MV-4-11 (cell line): ENCODE measurements at places on chromosomes 3 and 15.

GRCh38 chr3:62874711-62875557, at the start of gene CADPS:
Gene CADPS, minus strand, starts transcription at chr3:62875416. Its CDS starts 387 bp downstream, at chr3:62875029.
- DNase-seq = no peak

GRCh38 chr3:2595486-2595885, 496.8 kb downstream of the CNTN4 start:
- DNase-seq = no peak

DNA sequence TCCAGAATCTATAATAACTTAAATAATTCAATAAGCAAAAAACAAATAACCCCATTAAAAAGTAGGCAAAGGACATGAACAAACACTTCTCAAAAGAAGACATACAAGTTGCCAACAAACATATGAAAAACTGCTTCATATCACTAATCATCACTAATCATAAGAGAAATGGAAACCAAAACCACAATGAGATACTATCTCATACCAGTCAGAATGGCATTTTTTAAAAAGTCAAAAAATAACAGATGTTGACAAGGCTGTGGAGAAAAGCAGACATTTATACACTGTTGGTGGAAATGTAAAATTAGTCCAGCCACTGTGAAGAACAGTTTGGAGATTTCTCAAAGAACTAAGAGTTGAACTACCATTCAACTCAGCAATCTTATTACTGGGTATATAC, 19.5 kb upstream of the ZMAT3 start:
- no peak for DNase-seq

- peak; percentile 45 for DNase-seq
These were observed 23.9 kb downstream of the GOLGA6L2 start for GRCh38 chr15:23422946-23423708.

DNA sequence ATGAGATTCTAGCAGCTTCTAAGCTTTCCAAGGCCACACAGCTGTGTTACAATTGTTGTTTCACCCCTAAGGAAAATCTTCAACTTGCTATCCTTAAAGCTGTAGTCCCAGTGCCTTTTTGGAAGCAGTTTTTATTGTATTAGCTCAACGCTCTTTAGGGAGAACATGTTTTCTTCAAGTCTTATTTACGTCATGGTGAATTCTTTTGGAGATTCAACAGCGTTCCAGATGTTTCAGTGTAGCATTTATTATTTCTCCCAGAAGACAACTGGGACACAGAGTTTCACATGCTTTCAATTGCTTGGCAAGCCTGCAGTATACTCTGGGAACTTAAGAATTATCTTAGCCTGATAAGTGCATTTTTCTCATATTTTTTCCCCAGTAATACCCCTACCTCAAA, 888.3 kb downstream of the PLOD2 start:
- no peak for DNase-seq

GRCh38 chr3:106534206-106534605, 665.4 kb upstream of the CBLB start:
- DNase-seq = peak; percentile 99

DNA sequence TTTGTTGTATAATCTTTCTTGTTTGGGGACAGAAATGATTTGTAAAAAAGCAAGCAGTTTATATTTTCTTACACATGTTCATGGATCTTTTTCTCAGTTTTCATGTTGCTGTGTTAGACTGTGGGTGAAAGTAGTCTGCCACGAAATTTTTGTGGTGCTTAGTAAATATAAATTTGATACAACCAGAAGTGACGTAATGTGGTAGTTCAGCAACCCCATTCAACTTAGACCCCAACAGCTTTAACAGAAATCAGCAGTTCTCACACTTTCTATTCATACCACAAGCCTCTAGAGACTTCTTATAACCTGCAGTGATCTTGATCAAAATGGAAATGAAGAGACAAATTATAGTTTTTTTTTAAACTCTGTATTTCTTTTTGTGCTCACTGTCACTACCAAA, 120.2 kb upstream of the IGSF10 start:
- DNase-seq = no peak

DNA sequence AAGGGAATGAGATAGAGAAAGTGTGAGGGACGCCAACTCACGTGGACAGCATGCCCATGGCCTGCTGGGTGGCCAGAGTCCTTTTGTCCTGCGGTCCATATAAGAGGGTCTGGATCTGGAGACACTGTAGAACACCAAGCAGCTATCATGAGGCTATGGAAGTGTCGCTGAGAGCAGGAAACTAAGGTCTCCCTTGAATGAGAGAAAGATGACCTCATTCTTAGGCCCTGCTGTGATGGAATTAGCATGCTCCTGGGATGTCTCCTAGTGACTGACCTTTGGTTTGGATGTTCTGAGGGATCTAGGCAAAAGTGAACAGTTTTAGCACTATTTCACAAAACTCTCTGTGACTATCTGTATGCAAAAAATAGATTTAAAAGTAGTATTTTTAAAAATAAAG, 34.4 kb downstream of the SYNM start:
- DNase-seq = no peak

DNA sequence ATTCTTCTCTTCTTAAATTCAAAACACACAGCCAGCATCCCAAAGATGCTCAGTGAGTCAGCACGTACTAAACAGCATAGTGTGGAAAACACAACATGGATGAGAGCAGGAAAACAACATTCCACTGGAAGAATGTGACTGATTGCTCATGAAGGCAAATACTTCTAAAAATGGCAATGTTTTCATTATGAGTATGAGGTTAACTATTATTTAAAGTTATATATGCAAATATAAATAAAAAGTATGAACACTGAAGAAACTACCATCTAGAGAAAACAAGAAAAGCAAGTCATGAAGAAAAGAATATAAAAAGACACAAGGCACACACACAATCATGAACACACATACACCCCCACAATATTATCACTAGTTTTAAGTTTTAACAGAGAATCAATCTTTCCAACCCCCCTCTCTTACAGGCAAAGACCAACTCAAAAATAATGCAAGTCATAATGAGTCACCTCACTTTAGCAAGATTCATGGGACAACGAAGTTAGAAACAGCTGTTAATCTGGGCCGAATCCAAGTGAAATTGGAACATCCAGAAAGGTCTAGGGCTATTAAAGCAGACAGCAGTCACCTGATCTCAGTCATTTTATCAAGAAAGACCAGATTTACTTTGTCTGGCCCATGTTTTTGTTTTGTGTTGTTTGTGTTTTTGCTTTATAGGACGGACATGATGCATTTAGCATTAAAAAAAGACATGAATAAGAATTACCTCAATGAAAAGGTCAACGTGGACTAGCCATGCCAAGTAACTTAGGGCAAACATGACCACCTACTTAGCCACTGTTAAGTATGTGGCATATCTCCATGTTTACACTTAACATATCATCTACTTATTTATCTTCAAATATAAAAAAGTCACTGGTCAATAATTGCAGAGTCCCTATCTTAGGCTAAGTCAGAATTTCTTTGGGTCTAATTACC, 18.1 kb downstream of the GBE1 start:
- DNase-seq = peak; percentile 30

- no peak for DNase-seq
These were observed 292.8 kb downstream of the MEX3B start for GRCh38 chr15:81752974-81753373.

DNA sequence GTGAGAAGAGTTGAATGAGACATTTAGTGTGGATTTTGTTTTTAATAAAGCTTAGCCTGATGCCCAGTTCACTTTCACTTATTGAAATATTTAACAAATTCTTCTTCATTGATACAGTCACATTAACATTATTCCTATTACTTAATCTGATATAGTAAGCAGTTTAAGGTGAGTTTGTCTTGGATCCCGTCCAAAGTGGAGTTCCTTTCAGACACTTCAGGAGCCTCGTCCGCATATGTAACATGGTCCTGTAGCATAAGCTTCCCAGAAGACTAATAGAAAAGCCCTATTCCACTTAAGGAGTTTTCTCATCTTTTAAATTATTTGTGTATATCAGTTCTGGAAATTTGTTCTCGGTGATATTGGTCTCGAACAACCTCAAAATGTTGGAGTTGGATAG, 39.7 kb upstream of the MLF1 start:
- DNase-seq = no peak

DNA sequence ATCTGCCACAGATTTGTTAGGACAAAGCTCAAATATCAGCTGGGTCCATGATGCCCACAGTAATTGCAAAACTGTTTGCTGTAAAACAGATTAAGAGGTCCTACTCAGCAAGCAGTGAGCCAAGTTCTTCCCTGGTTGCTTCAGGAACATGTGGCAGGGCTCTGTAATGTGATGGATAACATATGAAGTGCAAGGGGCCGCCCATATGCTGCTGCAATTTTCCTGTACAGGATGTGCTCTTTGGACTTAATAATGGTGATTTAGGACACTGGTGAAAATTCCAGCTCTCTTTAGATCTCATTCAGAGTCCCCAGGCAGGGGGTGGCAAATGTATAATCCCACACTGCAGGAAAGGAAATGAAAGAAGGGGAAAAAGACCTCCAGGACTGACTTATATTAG, 289.4 kb downstream of the LSAMP start:
- DNase-seq = no peak

GRCh38 chr3:178289544-178290160, 246.6 kb upstream of the KCNMB2 start:
- DNase-seq = peak; percentile 36

DNA sequence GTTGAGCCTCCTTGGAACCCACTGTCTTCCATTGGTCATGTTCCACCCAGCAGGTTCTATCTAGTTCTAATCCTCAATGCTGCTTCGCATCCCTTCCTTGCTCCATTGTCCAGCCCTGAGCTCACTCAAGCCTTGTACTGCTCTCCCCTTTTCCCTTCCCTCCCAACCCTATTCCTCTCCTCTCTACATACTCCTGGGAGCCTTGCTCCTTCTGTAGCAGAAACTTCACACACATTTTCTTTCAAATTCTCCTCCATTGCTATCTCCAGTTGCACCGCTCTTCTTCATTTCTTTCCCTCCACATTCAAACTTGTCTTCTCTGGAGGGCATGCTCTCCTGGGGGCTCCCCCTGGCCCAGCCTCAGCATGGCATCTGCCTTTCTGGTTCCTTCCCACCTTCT, 14.5 kb downstream of the NR1I2 start:
- DNase-seq = no peak

GRCh38 chr15:84685304-84685703, 27.3 kb upstream of the NMB start:
- DNase-seq = peak; percentile 91

DNA sequence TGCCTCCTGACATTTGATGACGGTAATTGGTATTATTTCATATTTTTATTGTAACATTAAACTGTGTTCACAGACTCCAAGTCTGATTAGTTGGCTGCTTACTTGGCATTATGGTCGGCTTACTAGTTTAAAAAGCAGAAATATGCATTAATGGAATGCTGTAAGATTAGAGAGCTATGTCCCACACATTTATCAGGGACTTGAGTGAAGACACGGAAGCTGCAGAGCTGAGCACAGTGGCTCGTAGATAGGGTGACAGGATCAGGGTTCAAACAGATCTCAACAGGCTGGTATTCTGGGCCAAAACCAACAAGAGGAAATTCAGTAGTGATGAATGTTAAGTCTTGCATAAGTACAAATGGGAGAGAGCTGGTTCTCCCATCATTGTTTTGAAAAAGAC, 113.8 kb downstream of the ADAMTSL3 start:
- no peak for DNase-seq

GRCh38 chr15:87212041-87212440, 1044.5 kb downstream of the NTRK3 start:
- no peak for DNase-seq

DNA sequence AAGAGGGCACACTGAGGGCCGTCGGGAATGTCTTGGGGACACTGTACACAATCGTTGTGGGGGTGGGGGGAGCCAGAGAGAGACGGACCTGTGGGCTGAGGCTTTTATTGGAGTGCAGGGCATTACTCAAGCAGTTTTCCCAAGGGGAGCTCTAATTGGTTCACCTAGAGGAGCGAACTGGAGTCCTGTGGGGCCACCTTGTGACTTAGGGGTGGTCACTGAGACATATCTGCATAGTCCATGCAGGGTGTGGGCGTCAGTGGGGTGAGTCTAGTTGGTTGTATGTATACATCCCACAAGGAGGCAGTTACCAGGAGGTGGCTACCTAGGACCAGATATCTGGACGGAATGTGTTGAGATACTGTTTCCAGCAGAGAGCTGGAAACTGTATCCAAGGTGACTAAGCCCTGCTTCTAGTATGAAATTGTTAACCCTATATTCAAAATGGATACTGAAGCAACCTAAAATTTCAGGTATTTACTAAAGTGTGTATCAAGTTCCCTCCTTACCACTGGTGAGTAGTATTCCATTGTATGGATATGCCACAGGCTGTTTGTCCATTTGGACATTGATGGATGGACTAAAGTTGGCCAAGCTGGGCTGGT, 2.6 kb upstream of the PIGZ start:
- no peak for DNase-seq

DNA sequence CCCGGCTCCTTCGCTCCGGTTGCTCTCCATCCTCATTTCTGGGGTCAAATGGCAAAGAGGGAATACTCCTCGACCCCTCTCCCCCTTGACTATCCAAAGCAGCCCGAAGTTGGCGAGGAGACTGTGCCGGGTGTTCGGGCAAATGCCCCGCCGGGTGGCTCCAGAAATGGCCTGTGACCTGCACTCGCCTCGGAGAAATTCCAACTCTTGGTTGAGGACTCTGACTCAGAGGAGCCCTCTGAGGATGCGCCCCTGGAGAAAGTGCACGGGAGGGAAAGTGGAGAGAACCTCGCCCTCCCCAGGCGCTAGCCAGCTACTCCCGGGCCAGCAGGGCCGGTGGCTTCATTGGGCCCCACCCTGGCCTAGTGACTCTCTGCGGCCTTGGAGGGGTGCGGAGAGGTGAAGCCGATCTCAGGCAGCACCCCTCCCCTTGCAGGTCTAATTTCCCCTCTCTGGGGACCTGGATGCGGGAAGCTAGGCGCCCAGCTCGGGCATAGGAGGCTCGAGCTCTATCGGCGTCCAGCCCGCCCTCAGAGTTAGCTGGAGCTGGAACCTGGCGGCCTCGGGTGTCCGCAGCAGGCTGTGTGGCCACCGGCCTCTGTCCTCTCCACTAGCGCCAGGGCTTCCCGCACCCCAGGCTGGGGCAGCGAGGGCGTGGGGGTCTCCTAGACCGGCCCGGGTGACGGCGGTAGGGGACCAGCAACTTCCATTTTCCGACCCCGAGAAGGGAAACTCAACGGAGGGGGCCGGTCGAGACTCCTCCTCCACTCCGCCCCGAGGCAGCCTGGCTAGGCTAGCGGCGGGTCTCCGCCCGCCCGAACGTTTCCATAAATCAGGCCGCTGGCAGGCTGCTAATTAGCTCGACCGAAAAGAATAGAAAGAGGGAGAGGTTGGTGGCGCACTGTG, 29.4 kb downstream of the NR2F2 start:
- no peak for DNase-seq

- DNase-seq = peak; percentile 92
These were observed 8.4 kb downstream of the GOLM2 start for GRCh38 chr15:44296625-44297524.

DNA sequence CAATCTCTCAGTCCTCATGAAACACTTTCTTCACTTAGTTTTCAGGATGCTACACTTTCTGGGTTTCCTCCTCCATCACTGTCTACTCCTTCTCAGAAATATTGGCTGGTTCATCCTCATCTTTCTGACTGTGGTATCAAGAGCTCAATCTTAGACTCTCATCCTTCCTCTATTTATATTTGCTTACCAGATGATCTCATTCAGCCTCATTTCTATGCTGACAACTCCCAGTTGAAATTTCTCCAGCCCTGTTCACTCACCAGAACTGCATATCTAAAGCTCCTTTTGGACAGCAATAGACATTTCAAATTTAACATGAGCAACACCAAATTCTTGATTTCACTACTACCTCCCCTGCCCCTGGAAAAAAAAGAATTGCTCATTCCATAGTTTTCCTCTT, 48.0 kb upstream of the FBN1 start:
- DNase-seq = no peak
